Foreskin melanocyte (primary cell): ENCODE measurements at places on chromosomes 6 and 20.

GRCh38 chr6:39196673-39197091 is 32.6 kb downstream of the KCNK5 start:
- DNase-seq = no peak

DNA sequence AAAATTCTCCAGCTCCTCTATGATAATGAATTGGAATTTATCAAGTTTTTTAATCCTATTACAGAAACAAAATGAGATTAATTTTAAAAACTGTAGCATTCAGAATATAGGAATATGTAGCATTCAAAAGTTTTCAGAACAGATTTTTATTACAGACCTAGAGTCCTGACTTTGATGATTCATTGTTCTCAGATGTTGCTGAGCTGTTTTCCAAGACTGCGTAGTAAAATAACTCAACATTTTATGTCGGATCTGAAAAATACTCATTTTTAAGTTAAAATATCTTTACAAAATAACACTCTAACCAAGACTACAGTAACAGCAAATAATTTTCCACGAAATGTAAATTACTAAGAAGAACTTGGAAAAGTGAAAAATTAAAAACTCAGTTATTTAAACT is 67.1 kb downstream of the SYCP2 start:
- no peak for DNase-seq

DNA sequence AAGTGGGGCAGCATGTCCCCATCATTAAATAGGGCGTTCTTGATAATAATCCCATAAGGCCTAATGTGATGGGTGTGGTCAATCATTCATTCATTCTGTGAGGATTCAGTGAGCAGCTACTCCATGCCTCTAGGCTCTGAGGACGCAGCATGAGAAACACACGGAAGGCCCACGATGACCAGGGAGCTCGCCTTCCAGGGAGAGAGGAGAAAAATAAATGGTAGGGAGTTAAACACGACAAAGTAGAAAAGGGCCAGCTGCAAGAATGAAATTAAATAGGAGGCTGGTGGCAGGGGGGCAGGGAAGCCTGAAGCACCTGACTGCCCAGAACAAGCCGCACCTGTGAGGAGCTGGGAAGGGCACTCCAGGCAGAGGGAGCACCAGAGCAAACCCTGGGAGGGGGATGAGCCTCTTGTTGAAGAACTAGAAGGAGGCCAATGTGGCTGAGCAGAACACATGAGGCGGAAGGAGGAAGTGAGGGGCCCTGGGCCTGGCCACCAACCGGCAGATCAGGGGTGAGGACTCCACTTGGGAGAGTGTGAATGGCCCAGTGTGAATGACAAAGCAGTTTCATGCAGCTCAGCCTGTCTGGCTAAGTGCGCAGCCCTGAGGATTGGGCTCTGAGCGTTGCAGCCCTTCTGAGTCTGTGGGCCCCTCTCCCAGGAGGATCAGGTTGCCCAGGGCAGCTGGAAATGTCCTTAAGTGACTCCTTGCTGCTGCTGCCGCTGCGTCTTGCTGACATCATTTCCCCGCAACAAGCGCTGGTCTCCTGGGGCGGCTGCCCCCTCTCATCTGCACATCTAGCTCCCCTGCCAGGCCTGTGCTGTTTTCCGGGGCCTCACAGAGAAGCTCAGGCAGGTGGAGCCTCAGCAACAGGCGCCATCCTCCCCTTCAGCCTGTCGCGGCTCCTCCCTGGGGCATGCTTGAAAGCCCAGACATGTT is 99.9 kb downstream of the CDH26 start:
- DNase-seq = no peak

DNA sequence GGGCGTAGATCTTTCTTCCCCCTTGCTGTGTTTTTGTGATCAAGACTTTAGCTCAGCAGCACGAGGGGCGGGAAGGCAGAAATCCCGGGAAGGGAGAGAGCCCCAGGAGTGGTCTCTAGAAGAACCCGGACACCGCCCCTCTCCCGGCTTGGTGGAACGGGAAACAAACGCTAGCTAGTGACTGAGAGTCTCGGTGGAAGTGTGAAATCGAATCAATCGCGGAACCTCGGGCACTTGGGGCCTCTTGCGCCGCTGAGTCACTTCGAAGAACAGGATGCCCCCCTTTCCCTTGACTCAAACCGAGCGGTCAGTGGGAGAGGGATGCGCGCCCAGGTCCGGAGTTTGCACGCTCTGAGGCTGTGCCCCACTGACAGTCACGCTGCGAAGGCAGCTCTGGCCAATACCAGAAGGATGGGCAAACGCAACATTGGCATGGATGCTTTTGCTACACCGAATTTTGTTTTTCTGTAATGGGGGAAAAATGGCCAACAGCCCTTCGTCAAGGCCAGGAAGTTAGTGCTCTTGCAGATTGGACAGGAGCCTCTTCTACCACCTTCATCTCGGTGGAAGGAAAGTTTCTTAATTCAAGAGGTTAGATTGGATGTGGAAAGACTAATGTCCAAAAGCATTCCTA is 1.6 kb upstream of the OLIG3 start:
- DNase-seq = no peak

- DNase-seq = no peak
Measured at GRCh38 chr6:16658348-16659034, 102.8 kb downstream of the ATXN1 start.

GRCh38 chr6:109672175-109672574 is 18.8 kb downstream of the AK9 start:
- DNase-seq = no peak

DNA sequence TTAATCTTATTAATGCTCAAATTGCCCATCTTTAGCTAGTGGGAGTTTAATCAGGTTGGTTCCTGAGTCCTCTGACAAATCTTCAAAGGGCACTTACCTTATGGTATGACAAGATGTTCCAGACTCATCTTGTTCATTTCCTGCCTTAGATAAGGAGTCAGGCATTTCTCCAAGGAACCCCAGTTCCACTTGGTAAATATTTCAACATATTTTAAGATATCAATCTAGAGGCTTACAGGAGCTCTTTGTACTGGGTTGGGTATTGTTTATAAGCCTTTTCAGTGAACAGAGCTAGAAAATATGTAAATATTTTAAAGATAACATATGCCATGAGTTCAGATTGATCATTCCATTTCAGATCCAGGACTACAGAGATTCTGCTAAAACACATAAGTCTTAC is 159.8 kb downstream of the RCAN2 start:
- no peak for DNase-seq

GRCh38 chr6:45415788-45416518 is 38.2 kb upstream of the SUPT3H start:
- no peak for DNase-seq

- no peak for DNase-seq
Measured at GRCh38 chr20:46252352-46253091, 55.8 kb downstream of the CDH22 start.

GRCh38 chr6:119353696-119354095 is 4.1 kb upstream of the MAN1A1 start:
- DNase-seq = no peak

DNA sequence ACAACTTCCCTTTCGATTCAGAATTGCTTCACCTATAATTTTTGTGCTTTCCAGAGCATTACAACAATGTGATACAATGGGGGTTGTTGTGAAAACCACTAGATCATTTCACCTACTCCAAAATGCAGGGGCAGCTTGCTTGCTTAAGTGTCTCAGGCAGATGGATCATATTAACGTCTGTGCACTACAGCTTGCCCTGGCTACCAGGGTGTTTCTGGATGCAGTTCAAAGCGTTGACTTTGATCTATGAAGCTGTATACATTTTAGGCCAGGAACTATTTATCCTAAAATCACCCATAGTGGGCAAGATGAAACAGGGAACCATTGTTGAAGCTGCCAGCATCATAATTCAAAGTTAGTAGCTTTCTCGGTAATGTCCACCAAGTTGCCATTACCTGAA is 339.5 kb upstream of the HSF2 start:
- no peak for DNase-seq

DNA sequence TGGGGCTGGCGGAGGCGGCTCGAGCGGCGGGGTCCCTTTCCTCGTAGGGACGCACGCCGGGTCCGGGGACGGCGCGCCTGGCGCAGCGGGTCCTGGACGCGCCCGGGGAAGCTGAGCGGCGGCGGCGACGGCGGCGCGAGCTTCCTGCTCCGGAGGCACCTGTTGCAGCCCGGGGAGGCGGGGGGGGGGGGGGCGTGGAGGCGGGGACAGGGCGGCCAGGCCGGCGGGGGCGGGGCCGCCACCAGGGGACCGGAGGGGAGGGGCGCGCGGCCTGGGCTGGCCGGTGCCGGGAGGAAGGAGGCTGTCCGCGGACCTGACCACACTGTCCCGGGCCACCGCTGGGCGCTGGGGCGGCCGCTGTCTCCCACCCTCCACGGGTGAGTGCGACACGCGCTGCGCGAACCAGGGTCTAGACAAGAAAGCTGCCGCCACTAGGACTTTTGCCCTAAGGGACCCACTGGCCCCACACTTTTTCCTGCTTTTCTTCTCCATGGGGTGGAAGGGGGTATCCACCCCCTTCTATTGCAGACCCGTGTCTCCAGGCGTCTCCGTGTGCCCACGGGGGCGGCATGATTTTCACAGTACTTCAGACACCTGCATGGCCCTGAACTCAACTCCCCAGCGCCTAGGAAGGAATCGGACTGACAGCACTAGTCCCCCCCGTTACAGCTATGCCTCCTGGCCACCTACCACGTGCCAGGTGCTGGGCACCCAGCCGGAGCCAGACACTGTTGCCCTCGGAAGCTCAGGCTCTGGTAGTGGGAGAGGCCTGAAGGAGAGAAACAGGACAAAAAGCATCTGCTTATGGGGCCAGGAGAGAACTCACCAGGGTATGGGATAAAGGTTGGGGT is at the start of gene NFATC2:
NFATC2 (minus strand) TSS at position 149 of the 851 bp plus-strand sequence. CDS start 220 bp downstream, outside the sequence.
- DNase-seq = no peak

GRCh38 chr20:6680441-6680840 is 87.0 kb upstream of the BMP2 start:
- no peak for DNase-seq

DNA sequence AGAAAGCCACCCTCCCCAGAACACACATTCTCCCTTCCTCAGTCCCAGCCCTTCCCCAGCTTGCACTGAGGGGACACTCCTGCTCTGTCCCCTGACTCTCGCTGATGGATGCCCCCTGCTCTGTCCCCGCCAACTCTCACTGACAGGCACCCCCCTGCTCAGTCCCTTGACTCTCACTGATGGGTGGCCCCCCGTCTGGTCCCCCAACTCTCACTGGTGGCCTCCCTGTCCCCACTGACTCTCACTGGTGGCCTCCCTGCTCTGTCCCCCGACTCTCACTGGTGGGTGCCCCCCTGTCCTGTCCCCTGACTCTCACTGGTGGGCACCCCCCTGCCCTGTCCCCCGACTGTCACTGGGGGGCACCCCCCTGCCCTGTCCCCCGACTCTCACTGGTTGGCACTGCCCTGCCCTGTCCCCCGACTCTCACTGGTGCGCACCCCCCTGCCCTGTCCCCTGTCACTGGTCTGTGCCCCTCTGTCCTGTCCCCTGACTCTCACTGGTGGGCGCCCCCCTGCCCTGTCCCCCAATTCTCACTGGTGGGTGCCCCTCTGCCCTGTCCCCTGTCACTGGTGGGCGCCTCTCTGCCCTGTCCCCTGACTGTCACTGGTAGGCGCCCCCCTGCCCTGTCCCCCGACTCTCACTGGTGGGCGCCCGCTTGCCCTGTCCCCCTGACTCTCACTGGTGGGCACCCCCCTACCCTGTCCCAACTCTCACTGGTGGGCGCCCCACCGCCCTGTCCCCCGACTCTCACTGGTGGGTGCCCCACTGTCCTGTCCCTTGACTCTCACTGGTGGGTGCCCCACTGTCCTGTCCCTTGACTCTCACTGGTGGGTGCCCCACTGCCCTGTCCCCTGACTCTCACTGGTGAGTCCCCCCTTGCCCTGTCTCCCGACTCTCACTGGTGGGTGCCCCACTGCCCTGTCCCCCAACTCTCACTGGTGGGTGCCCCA is 60.9 kb downstream of the GINS1 start:
- DNase-seq = no peak

DNA sequence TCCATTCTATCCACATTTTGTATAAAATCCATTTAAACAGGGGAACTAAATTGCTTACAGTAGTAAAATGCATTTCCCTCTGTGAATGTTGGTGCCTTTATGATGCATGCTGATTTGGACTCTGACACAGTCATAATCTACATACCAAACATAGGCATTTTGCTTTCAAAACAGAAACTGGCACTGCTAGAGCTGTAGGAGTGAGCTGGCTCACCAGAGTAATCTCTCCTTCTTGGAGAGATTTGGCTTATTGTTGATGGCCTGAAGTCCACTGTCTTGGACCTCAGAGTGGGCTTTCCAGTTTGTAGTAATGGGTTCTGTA is 363.2 kb upstream of the FLRT3 start:
- DNase-seq = no peak

GRCh38 chr6:89351671-89352277 is 748 bp downstream of the UBE2J1 start:
- DNase-seq = no peak

DNA sequence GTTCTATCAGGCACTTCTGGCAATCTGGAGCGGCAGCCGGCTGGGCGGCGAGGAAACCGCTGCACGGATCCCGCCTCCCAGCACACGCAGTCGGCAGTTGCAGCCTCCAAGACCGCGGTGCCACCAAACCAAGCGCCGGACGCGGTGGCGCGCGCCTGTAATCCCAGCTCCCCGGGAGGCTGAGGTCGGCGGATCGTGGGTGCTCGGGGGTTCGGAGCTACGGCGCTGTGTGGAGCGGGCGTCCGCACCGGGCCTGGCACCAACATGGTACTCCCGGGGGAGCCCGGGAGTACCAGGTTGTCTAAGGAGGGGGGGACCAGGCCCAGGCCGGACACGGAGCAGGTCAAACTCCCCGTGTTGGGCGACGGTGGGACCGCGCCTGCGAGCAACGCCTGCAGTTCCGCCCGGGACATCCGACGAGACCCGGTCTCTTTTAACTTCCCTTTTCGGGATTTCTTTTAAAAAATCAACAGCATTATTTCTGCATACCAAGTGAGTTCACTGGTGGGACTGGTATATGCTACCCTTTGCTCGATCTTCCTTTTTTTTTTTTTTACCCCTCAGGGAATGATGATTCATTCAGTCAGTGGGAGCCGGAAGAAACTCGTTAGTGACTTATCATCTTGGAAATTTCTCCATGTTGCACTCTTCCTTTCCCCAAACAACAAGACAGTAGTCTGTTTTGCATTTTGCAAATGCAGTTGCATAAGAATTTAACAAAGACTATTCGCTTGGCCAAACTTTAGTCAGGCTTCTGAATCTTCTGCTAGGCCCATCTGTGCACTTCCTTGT is 27.6 kb downstream of the ZNF311 start:
- DNase-seq = peak; percentile 88

DNA sequence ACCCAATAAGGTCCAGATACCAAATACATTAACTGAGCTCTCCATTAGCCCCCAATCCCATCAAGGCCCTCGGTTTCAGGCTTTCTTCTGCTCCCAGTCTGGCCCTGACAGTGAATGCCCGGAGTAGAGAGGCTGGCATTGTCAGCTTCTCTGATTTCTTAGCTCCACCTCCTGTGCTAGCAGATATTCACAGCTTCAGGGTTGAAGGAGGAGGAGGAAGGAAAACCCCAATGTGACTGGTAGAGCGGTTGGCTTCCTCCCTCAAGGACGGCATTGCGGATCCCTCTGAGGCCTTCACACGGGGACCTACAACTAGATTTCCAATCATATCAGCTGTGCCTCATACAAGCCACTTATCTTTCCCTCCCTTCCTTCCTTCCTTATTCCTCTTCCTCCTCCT is 164.1 kb upstream of the SYNDIG1 start:
- DNase-seq = no peak
